GM23248 (cell line): ENCODE measurements at places on chromosomes 2 and 18. TPM values are rescaled to one million over a fixed set of nuclear protein-coding genes. Genes with fewer than 3 reads are reported as not detected.
A peak's percentile ranks its signal among the peaks of the same experiment; 100 is the strongest.

DNA sequence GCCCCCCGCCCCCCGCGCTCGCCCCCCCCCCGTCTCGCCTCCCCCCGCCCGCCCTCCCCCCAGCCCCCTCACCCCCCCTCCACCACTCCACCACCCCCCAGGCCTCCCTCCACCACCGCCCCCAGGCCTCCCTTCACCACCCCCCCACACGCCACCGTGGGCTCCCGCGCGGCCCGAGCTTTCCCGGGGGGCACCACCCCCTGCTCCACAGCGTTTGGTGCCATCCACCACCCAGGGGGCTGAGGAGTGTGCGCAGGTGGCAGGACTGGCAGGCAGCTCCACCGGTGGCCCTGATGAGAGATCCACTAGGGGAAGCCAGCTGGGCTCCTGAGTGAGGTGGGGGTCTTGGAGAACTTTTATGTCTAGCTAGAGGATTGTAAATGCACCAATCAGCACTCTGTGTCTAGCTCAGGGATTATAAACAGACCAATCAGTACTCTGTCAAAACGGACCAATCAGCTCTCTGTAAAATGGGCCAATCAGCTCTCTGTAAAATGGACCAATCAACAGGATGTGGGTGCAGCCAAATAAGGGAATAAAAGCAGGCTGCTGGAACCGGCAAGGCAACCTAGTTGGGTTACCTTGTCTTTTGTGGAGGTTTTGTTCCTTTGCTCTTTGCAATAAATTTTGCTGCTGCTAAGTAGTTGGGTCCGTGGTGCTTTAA, 43.0 kb upstream of the ITSN2 start:
- no peak for DNase-seq

DNA sequence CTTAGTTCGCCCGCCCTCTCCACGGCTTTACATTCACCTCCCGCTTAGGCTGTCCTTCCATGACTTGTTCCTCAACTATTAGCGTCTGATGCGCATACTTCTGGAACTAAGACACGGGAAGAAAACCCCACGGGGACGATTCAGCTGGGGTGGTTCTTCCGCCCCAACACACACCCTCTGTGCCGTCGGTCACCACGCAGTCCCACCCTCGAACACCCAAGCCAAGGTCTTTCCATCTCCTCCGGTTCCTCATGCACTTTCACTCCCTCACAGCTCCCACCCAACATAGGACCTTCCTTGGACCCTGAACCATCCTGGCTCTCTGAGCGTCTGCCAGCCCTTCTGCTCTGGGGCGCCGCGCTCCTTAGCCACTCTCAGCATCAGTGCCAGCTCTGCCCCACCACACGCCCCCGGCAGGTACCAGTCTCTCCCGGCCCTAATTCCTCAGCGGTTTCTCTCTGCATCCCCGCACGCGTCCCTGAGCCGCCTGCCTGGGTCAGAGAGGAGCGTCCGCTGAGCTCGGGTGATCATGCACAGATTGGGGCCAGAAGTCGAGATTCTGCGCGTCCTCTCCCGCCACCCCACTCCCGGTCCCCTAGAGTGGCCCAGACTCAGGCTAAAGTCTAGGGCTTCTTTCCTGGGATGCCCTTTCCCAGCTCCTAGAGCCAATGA, 522 bp upstream of the SRD5A2 start:
- no peak for DNase-seq

DNA sequence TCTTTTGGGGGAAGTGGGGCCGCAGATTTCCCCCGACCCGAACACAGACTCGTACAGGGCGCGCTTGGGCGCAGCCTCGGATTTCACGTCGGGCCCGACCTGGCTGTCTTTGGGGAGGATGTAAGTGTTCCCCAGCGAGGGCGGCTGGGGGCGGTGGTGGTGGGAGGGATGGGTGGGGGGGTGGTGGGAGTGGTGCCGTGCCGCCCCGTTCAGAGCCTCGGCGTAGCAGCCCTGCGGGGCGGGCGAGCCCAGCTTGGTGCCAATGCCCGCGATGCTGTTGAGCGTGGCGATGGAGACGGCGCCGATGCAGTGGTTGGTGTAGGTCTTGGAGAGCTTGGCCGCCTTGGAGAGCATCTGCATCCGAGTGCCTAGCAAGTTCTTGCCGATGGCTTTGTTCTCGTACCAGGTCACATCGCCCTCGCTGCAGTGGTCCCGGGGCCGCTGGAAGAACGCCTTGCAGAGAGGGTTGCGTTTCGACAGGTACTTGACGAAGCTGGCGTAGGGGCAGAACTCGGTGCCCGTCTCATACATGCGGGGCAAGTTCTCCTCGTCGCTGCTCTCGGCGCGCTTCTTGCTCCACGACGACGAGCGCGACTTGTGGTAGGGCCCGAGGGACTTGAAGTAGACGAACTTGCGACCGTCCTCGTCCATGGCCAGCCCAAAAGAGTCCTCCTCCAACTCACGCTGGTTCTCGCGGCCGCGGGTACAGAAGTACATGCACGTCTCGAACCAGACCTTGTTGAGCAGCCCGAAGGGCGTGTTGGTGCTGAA, 1.3 kb downstream of the KCTD1 start:
- DNase-seq = no peak

- peak; percentile 33 for DNase-seq
Measured at GRCh38 chr2:61671561-61672315, 133.6 kb upstream of the XPO1 start.

The PAIP2B gene
- under 0.01 TPM in 2 replicates for total RNA-seq

GRCh38 chr2:60679036-60679780, 76.9 kb upstream of the PAPOLG start:
- DNase-seq = no peak

The FBXO41 gene
- 1.0 and 1.1 TPM in 2 replicates for total RNA-seq

GRCh38 chr2:10303694-10304378, 1.1 kb downstream of the HPCAL1 start:
- DNase-seq = peak; percentile 78

- DNase-seq = peak; percentile 56
Measured at GRCh38 chr2:36374585-36374984, 19.0 kb downstream of the CRIM1 start.

DNA sequence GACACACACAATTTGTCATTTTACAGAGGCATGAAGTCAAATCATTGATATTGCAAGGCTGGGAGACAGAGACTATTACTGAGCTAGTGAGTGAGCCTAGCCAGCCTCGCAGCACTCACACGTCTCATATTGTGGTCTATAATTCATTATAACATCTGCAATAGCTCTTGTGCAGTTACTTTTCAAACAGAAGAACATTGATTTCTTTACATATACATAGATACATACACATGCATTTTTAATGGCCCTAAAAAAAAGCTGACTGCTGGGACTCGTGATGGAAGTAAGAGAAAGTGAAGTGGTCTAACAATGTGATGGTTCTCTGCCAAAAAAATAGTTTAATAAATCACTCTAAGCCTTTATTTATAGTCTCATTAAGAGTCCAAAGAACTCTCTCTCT, 56.8 kb downstream of the KIAA2012 start:
- DNase-seq = no peak

The TLK1 gene
- total RNA-seq = 9.6 and 23.6 TPM in 2 replicates

GRCh38 chr2:18971628-18972027, 382.3 kb upstream of the NT5C1B start:
- peak; percentile 36 for DNase-seq

DNA sequence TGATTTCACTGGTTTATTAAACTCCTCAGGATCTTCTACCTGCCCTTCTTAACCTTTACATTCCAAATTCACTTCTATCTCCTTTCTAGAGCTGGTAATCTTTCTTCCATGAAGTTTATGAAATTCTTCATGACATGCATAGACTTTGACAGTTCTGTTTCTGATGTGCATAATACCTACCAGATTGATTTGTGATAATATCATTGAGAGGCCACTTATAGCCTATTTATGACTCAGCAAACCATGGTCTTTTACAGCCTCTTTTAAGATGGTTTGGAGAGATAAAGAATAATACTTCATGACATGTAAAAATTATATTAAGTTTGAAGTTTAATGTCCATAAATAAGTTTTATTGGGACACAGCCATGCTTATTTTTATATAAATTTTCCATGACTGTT, 14.0 kb downstream of the SCN2A start:
- DNase-seq = no peak

The CDK5R2 gene
- not detected in 2 replicates for total RNA-seq

- DNase-seq = peak; percentile 91
Measured at GRCh38 chr2:189411860-189412259, 29.4 kb upstream of the WDR75 start.

DNA sequence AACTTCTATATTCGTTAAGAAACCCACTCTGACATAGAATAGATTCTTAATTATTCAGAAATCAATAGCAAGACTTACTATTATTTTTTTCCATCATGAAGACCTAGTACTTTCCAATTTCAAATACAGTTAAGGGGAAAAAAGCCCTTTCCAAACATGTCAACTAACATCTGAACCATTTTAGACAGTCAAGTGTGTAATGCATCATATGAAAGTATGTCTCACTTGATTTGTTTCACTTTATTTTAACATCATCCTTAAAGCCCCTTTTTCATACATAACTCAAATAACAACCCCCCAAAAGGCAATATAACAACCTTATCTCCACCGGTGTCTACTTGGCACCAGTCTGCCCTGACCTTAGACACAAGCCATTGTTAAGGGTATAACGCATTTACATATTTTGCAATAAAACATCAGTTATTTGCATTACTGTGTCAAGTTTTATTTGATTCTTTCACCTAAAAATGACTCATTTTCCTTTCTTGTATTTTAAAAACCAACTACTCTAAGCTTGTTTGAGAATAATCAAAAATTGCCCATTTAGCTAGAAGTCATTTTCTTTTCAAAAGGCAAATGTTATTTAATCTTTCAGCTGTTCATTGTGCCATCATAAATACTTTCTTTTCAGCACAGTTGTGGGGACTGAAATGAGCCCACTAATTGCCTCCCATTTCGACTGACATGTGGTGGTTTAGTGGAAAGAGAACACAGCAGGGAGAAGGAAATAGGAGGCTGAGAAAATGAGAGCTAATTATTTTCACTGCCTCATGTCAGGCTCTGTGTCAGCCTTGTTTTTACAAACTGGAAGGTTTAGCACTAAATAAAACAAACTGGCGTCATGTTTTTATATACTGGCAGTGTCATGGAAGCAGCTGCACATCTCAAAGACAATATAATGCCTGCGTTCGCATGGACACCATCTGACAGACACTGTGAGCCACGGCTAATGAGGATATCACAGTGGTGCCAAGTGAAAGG, 104.7 kb upstream of the CDCA7 start:
- DNase-seq = no peak

DNA sequence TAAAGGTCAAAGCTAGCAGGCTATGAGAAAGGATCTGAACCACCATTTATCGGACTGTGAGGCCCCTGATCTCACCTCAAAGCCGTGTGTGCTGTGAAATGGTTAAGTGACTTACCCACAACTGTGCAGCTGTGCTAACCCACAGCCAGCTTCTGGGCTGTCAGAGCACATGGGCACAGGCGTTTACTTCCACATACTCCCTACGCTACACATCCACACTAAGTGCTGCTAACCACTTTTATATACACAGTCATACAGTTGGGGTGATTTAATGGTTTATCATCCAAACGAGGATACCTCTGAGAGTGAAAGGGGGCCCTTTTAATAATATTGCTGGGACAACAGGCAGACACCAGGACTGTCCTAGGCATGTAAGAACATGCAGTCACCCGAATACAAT, 37.3 kb downstream of the CYRIA start:
- DNase-seq = no peak

DNA sequence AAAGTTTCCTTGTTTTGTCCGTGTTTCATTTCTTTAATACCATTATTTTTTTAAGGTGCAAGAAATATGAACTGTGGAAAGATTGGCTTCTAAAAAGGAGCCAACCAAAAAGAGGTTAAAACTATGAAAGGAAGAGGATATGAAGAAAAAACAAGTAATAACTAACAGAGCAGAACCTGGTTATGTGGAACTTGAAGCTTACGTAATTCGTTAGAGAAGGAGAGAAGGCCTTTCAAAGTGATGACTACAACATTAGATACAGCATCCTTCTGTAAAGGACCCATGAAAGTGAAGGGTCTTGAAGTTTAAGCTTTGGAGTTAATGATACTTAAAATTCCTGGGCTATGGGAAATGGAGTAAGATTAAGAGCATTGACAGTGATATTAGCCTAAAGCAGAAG, 84.5 kb downstream of the ANKRD12 start:
- no peak for DNase-seq

GRCh38 chr2:43110442-43110871, 115.9 kb downstream of the ZFP36L2 start:
- peak; percentile 77 for DNase-seq

DNA sequence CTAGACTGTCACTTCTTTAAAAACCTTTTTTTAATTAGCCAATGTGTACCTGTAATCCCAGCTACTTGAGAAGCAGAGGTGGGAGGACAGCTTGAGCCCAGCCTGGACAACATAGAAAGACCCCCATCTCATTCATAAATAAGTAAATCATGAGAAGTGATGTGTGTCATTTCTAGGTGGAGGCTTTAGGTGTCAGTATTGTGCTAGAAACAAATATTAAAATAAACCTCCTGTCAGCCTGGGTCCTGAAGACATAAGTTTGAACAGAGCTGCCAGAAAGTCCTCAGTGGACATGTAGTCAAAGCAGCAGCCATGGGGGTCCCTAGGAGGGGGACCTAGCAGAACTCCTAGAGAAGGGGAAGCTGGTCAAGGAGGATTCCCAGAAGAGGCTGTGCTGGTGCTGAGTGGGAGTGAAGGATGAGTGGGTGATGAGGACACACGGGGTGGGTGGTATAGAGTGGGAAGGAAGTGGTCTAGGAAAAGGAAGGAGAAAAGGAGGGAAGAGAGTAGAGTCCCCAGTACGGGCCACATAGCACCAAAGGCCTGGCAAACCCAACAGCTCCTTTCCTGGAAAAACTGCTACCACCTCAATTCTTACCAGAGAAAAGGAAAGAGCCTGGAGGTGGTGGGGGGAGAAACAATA, 316.6 kb upstream of the NCKAP5 start:
- DNase-seq = peak; percentile 19

The GAL3ST2 gene
- not detected in 2 replicates for total RNA-seq

- DNase-seq = no peak
Measured at GRCh38 chr2:174844295-174844708, 80.0 kb upstream of the CHRNA1 start.

- DNase-seq = no peak
Measured at GRCh38 chr18:35851286-35851970, 121.1 kb upstream of the RMP24 start.

The PSMG2 gene
- 63.4 and 81.7 TPM in 2 replicates for total RNA-seq

GRCh38 chr2:13576406-13577036, 859.8 kb downstream of the TRIB2 start:
- DNase-seq = no peak

GRCh38 chr2:109256111-109256510, 127.1 kb downstream of the SH3RF3 start:
- no peak for DNase-seq

- peak; percentile 84 for DNase-seq
Measured at GRCh38 chr18:49016648-49017539, 66.1 kb upstream of the SMAD7 start.

DNA sequence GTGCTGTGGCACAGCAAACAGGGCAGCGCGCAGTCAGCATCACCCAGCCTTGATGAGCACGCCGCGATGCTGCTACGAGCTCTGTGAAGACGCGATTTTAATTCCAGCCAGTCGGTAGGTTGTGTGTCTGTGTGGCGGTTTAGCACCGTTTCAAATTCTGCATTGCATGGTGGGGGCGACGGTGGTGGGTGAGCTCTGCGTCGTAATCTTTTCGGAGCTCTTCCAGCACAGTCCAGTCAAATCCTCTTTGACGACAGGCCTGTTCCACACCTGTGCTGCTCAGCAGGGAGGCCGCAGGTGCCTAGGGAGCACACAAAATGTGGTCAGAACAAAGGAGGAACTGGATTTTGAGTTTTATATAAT, 8.6 kb downstream of the ALLC start:
- DNase-seq = no peak
